ENCODE measurements at places on chromosomes 7 and 10. TPM values are rescaled to one million over a fixed set of nuclear protein-coding genes. Genes with fewer than 3 reads are reported as not detected.

The CARD11 gene
- total RNA-seq = 0.70 TPM

The OPALIN gene
- total RNA-seq = not detected

The NEUROD6 gene
- not detected for total RNA-seq

The ANKRD61 gene
- not detected for total RNA-seq

The UCN3 gene
- total RNA-seq = not detected

The RBAK gene
- total RNA-seq = 6.0 TPM

The C10orf90 gene
- total RNA-seq = not detected

The FAM25A gene
- not detected for total RNA-seq

The SSC4D gene
- total RNA-seq = 0.34 TPM

The STK17A gene
- 20.7 TPM for total RNA-seq

The PLAU gene
- total RNA-seq = 52.7 TPM

The UTF1 gene
- total RNA-seq = not detected

The RBM20 gene
- total RNA-seq = not detected

The GPR26 gene
- not detected for total RNA-seq

The TFR2 gene
- not detected for total RNA-seq

The INMT gene
- total RNA-seq = 567 TPM

The RTKN2 gene
- not detected for total RNA-seq

The SLC13A1 gene
- total RNA-seq = not detected

The FAM25G gene
- not detected for total RNA-seq

The ACHE gene
- total RNA-seq = 0.35 TPM

The OPN4 gene
- not detected for total RNA-seq

The MEIG1 gene
- total RNA-seq = not detected

The ACTL6B gene
- not detected for total RNA-seq

The AKR1C2 gene
- 16.4 TPM for total RNA-seq

The CALML3 gene
- not detected for total RNA-seq

The ZNF33B gene
- total RNA-seq = 49.4 TPM

The PDE6C gene
- total RNA-seq = not detected

The MYO3A gene
- not detected for total RNA-seq

The DLX5 gene
- not detected for total RNA-seq

The NPC1L1 gene
- total RNA-seq = not detected

The SPDYE16 gene
- total RNA-seq = not detected

The POLR2J3 gene
- 13.4 TPM for total RNA-seq

The ZYX gene
- 187 TPM for total RNA-seq

The TRIM73 gene
- total RNA-seq = under 0.01 TPM

The GSAP gene
- 0.47 TPM for total RNA-seq

The CDK14 gene
- 26.5 TPM for total RNA-seq

The SPDYE8 gene
- not detected for total RNA-seq

The MINDY4 gene
- total RNA-seq = 5.9 TPM

The CCDC146 gene
- total RNA-seq = 1.2 TPM

The LIPF gene
- not detected for total RNA-seq

The ANKRD2 gene
- not detected for total RNA-seq

The PRKG1 gene
- total RNA-seq = 15.3 TPM

The PRR15 gene
- total RNA-seq = 112 TPM

The TLL2 gene
- not detected for total RNA-seq

The AHR gene
- 64.2 TPM for total RNA-seq

The ZPBP gene
- total RNA-seq = not detected

The TAF6 gene
- total RNA-seq = 63.7 TPM

The GNGT1 gene
- total RNA-seq = not detected

The EPHB6 gene
- total RNA-seq = 32.3 TPM

The ST8SIA6 gene
- 1.6 TPM for total RNA-seq

The KLF14 gene
- total RNA-seq = 0.58 TPM

The IFIT1B gene
- total RNA-seq = not detected

The NANOS1 gene
- total RNA-seq = 6.0 TPM

The GPR141 gene
- not detected for total RNA-seq

The UCMA gene
- not detected for total RNA-seq

The MRC1 gene
- total RNA-seq = 0.09 TPM

The HACD1 gene
- total RNA-seq = 27.5 TPM

The FASTK gene
- 72.9 TPM for total RNA-seq
